Activated CD4-positive, alpha-beta memory T cell treated with anti-CD3 and anti-CD28 coated beads for 36 hours (primary cell): ENCODE measurements at places on chromosomes 1 and 21. TPM values are rescaled to one million over a fixed set of nuclear protein-coding genes. Genes with fewer than 3 reads are reported as not detected.

Gene AGMAT
- 13.9 TPM for total RNA-seq

Gene RPS6KA1
- 112 TPM for total RNA-seq

Gene ODF2L
- 32.3 TPM for total RNA-seq

Gene RYR2
- 0.02 TPM for total RNA-seq

Gene GJA8
- not detected for total RNA-seq

Gene BSND
- not detected for total RNA-seq

Gene PDE9A
- total RNA-seq = 7.5 TPM

Gene RGS13
- total RNA-seq = not detected

Gene CHIA
- not detected for total RNA-seq

Gene VSIG8
- not detected for total RNA-seq

Gene OR14C36
- total RNA-seq = not detected

Gene CDC14A
- 20.2 TPM for total RNA-seq

Gene FAM72C
- 24.0 TPM for total RNA-seq

Gene APP
- total RNA-seq = 46.3 TPM

Gene CNKSR1
- total RNA-seq = 1.5 TPM

Gene S100A7A
- total RNA-seq = not detected

Gene LCE3D
- not detected for total RNA-seq

Gene ALX3
- not detected for total RNA-seq

Gene CD53
- total RNA-seq = 246 TPM

Gene CKS1B
- total RNA-seq = 197 TPM

Gene FAAH
- total RNA-seq = 5.3 TPM

Gene ARL8A
- total RNA-seq = 38.2 TPM

Gene FCRL6
- not detected for total RNA-seq
